ENCODE measurements at places on chromosomes 6 and 20. TPM values are rescaled to one million over a fixed set of nuclear protein-coding genes. Genes with fewer than 3 reads are reported as not detected.

Gene PRRT1
- 0.10 TPM for total RNA-seq

Gene RBM24
- total RNA-seq, result 1.0 TPM

DNA sequence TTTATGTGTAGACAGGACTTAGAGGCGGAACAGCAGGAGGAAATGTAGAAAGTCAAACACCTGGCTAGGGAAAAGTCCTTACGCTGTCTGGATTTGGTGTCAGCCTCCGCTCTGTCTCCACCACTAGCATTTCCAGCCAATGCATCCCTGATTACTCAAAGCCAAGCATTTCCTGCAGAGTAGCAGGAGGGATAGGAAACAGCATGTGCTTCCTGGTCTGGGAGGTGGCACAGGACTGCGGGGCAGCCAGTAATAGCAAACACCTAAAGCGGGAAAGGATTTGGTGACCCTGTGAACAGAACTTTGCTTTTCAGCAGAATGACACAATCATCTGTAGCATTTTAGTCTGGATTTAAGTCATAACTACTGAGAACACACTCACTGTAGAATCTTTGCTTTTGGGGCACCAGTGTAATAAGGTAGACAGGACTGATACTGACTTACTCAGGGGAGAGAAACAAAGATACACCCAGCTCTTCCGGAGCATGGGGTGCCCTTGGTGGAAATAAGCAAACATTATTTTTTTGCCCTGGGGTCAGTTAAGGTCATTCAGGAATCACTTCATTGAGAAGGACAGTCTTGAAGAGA is 133.3 kb upstream of the AHI1 start:
- no peak for DNase-seq

GRCh38 chr20:62421716-62421990 is 5.7 kb downstream of the RBBP8NL start:
- DNase-seq, result no peak

DNA sequence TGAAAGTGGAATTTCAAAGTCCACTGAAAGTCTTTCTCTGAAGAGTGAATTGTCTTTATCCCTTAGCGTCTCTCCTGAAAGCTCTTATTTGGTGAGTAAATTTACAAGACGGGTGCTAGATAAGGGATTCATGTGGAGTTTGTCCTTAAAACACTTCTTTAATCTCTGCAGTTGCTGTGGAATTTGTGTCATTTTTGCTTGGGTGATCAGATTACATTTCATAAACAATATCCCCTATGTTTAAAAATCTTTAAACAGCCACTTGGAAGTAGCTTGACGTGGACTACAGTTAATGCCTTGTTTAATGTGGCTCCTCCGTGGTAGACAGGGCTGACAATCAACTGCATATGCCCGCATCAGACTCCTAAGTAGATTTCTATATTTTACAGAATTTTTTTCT is 175.4 kb upstream of the ZNF217 start:
- DNase-seq, result no peak

Gene TREM2
- not detected for total RNA-seq

Gene RNF182
- 3.5 TPM for total RNA-seq

All from H4 (cell line).